ENCODE measurements at places on chromosomes 6 and 20.
A peak's percentile ranks its signal among the peaks of the same experiment; 100 is the strongest.

GRCh38 chr6:111280445-111280955 is 193.2 kb downstream of the SLC16A10 start:
- DNase-seq: no peak

DNA sequence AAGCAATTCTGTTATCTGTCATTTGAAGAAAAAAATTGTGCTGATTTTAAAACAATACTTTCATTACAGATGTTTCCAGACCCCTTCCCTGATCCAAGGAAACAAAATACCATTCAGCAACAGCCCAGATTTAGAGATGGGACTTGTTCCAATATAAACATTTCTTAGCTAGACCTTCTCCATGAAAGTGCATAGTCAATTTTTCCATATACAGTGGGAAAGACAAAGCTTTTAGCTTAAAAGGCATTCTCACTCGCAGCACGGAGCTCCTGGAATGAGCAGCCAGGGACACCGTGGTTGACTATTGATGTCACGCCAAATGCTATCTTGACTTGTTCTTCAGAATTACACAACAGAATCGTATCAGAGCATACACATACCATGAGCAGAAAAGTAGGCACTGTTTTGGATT is 21.5 kb downstream of the LAMA4 start:
- peak; percentile 71 for DNase-seq

- no peak for DNase-seq
Measured at GRCh38 chr6:37554480-37554819, 54.8 kb upstream of the CCDC167 start.

DNA sequence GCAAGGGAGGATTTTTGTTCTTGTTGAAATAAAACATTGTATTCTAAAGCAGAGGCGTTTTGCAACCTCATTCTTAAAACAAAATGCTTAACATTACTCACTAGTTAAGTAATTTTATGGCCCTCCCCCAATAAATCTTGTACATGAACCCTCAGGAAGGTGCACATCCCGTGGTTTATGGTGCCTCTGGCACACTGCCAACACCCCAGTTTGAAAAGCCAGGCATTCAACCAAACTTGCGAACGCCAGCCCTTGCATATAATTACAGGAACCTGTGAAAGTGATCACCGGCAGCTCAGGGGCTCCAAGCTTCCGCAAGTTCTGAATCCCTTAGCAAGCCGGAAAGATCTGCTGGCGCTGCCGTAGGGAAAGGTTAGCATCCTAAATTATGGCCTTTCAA is 1109.0 kb upstream of the FLRT3 start:
- DNase-seq: peak; percentile 59

Measured in right hindlimb (tissue), 1 donor.